Stimulated activated naive CD8-positive, alpha-beta T cell treated with anti-CD3 and anti-CD28 coated beads, Interleukin-15, amount 100 ng/mL, for 72 hours (primary cell): ENCODE measurements at places on chromosomes 7 and 10.

- DNase-seq, result no peak
Measured at GRCh38 chr7:43151076-43151475, 38.6 kb downstream of the HECW1 start.

DNA sequence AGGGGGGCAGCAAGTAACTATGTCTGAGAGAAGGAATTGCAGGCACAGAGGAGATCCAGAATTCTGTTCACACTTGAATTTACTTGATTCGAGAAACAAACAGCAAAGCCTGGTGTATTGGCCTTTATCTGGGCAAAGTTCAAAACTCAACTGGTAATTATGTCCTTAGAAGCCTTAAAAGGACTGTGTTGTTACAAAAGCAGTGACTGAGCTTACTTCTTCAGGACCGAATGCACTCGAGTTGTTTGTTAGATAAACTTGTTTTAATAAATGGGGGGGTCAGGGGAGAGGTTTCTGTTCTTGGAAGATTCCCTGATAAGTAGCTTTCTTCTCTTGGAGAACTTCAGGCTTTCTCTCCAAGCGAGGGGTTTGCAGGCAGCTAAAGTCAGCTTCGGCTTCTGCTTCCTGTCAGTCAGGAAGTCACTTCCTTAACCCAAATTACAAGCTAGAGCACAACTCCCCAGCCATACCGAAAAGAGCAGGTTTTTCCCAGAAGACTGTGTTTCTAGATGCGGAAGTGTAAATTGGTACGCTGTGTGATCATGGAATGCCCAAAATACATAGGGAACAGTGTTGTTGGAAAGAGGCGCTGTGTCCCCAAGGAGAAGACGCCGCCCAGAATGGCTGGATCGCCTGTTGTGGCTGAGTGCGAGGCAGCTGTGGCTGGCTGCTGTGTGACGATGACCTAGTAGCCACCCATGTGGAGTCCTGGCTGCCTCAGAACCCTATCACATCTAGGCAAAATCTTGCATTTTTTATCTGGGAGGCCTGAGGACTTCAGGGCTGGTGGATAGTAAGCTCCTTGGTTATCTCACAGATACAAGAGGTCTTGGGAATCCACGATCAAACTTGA lies 110.4 kb downstream of the TCF7L2 start:
- no peak for DNase-seq

DNA sequence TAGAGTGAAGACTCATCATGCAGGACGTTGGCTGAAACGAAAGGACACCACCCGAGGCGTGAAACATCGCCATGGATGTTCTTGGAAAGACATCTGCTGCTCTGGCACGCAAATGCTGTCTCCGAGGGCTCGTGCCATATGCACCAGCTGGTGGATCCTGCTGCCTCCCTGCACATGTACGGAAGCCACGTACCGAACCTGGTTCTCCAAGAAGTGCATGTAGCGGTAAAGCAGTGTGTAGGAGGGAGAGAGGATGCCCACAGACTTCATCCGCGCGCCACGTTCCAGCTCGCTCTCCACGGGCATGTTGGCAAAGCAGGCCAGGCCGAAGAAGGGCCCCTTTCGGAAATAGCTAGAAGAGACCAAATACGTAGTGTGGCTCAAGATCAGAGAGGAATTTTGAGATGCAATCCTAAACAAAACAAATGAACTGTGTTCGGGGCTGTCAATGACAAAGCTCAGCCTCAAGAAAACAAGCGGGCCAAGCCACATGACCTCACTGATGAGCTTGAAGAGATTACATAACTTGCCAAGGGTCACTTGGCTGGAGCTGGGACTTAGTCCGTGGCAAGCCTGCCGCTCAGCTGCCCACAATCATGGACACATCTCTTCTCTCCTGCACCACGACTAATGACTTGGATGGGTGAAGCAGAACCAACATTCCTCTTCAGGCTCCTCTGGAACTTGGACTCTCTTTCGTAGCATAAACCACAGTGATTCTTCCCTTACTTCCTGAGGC lies 16.5 kb downstream of the DENND11 start:
- no peak for DNase-seq

GRCh38 chr7:70492625-70493024 lies 639.3 kb upstream of the GALNT17 start:
- DNase-seq, result no peak

GRCh38 chr7:143885951-143886350 lies 16.0 kb downstream of the TCAF1 start:
- DNase-seq, result no peak

DNA sequence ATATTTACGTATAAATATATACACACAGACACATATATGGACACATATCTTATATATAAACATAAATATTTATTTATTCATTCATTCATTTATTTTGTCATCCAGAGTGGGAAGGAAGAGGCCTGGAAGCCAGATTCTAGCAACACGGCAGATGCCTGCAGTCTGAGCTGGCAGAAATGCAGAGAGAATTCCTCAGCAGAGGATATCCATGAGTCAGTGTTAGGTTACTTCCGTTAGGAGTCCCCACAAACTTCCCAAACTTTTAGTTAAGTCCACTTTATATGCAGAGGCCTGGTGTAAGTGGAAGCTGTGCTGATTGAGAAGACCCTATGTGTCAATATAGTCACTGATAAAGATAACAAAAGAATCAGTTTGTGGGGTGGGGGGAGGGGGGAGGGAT lies 89.6 kb downstream of the PPP1R17 start:
- no peak for DNase-seq

DNA sequence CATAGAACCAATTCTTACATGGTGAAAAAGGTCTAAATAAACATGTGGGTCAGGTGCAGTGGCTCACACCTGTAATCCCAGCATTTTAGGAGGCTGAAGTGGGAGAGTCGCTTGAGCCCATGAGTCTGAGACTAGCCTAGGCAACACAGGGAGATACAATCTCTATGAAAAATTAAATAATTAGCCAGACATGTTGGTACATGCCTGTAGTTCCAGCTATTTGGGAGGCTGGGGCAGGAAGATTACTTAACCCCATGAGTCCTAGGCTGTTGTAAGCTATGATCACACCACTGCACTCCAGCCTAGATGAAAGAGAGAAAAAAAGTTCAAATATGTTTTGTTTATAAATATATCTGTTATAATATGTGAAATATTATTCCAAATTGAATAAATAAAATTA lies 643.6 kb downstream of the IPMK start:
- no peak for DNase-seq

- DNase-seq, result no peak
Measured at GRCh38 chr10:123717336-123717735, 51.2 kb downstream of the GPR26 start.

DNA sequence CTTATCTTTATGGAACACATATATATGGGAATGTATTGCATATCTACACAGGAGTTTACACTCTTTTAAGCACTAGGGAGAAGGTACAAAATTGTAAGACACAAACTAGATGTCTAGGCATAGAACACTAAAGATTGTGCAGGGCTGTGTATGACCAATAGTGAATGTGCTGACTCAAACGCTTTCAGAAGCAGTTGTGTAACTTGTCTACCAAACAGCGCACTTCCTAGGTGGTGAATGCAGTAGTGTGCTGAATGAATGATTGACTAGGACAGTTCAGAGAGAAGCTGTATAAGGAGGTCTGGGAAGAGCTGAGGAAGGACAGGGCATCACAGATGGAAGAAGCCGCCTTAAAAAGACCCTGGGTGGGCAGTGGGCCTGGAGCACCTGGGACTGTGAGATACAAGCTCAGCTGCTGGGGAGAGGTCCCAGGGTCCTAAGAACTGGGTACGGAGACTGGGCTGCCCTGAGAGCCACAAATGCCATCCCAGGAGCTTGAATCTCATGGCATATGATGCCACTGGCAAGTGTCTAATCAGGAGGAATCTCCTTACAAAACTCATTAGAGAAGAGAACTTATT lies 14.2 kb downstream of the CLRN3 start:
- DNase-seq, result no peak

DNA sequence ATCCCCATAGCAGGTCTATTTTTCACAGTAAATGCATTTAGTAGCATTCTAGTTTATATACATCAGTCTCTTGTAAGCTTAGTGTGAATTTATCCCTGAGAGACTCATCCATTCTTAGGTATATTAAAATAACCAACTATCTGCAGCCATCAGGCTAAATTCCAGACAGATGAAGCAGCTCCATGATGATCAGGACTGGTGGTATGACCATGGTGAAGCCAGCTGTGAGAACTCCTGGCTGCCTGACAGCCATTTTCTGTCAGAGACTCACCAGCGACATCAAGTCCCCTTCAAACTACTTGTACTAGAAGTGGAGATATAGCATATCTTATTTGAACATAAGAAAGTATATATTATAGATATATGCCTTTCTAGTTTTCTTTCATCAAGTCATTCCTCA lies 70.3 kb upstream of the GSDME start:
- DNase-seq, result no peak

- no peak for DNase-seq
Measured at GRCh38 chr7:80027611-80028173, 106.9 kb upstream of the GNAI1 start.

DNA sequence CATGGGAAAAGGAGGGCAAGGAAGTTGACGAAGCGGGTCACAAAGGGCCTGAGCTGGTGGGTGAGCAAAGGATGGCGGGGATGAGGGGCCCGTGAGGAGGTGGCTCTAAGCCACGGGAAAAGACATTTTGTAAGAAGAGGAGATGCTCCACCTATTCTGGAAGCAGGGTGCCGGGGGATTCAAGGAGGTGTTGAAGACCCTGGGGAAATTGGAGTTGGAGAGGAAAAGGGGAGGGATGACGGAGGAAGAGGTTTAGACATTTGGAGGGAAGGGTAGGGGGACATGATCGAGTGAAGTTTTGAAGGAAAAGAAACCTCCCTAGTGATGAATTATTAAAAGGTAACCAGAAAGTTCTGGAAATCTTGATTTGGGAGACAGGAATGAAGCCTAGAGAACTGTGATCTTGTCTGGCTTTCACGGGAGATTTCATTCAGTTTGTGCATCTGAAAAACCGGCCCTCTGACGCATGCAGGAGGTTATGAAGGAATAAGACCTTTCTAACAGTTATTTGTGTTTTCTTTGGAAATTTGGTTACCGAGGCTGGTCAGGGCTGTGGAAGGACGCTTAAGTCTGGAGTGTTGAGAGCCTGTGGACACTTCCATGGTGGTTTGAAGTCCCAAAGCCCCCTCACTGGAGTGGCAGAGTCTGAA lies 1.4 kb downstream of the SMO start:
- DNase-seq, result no peak

DNA sequence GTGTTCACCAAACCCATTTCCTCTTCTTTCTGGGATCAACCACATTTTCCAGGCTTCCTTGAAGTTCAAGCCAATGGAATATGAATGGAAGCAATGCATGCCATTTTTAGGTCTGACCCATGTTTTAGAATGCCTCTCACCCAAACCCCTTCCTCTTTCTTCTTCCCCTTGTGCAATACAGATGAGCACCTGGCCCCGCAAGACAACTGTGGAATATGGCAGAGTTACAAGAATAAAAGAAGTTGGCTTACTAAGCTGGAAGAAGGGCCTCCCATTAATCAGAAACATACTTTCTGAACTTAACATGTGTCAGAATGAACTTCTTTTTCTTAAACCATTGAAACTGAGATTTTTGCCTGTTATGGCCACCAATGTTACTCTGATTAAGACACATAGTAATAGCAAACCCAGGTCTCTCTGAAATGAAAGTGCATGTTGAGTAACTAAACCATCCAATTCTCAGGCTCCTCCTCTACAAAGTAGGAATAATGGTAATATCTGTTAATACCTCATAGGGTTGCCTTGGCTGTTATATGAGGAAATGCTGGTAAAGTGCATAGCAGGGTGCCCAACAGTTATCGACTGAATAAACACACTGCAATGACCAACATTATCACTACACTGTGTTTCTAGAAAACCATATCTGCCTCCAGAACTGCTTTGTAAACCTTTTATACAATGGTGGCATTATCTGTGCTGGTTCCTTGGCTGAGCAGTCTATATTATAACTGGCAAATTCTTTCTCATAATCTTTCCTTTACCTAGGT lies 382.2 kb upstream of the NRP1 start:
- no peak for DNase-seq

DNA sequence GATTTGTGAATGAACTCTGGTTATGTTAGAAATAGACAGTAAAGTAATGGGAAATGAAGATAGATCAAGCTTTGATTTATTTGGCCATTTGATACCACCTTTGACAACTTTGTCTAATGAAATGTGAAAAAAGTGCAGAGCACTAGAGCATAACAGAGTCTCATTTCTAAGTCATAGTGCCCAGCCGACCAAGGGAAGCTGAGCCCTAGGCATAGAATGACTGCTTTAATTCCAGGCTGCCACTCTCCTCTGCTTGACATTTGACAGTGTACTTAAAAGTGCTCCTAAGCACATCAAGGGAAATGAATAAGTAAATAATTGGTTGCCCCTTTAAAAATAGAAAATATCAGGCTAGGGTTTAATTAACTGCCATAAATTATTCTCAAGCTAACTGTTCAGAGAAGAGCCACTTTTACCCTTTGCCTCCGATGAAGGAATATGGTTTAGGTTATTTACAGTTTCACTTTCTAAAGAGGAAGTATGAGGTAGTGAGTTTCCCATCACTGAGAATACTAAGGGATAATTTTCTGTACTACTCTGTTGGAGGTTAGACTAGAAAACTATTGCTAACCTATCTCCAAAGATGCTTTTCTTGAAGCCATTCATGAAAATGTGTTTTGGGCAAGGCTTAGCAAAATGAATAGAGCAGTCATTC lies 591.6 kb downstream of the REEP3 start:
- DNase-seq, result no peak

DNA sequence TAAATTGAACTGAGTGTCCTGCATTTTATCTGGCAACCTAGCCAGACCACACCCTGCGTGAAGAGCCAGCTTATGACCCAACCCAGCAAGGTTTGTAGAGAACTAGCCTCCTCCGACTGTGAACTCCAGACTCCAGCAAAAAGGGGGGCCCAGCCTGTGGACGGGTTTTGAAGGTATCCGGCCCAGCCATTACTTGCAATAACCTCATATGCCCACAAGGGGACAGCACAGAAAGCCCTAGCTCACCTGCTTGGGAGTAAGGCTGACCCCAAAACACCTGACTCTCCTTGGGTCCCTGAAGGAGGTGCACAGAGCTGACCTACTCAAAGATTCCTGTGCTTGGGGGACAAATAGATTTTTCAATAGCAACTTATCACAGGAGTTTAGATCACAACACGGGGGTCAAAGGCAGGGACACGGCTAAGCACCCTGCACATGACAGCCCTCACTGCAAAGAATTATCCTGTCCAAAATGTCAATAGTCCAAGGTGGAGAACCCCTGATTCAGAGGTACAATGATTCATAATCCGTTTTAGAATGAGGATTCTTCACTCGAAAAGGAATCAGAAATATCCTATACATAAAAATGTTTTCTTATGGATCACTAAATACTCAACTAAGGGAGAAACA lies 4.6 kb downstream of the TRPV6 start:
- DNase-seq, result peak; percentile 59

- DNase-seq, result no peak
Measured at GRCh38 chr7:19665399-19666008, 43.3 kb downstream of the POLR1F start.
